HTR-8/SVneo (cell line): ENCODE measurements at places on chromosomes 4 and X.

DNA sequence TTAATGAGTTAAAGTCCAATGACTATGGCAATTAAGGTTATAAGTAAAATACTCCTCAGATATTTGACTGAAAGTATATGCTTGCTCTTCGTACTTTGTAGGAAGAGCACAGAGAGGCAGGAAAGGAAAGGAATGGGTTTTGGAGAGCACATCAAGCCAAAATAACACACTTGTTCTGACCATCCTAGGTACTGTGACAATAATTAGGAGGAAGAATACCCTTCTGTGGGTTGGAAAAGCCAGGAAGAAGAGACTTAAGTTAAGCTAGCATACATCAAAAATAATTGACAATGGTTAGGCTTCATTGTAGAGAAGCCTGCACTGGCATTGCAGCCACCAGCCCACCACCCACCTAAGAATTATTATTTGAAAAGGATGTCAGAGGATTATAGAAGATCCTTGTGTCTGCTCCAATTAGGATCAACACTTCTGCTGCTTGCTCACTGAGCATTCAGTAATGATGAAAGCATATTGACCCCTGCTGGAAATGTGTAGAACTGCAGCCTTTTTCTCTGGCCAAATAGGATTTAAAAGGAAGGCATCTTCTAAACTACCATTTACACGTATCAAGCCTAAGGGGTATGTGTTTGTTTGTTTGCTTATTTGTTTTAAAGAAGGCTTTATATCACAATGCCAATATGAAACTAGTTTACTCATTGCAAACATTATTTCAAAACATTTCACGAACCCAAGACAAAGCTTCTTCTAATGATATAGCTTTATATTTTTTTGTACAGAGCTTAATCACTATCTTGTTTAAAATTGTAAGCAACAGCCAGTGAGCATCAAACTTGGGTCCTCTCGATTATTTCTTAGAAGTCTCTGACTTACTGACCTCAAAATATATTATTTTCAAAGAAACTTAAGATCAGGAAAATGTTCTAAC is 286.2 kb upstream of the TET2 start:
- DNase-seq = peak; percentile 21

GRCh38 chrX:151973060-151973661 is 1.3 kb downstream of the GABRE start:
- DNase-seq = no peak

GRCh38 chrX:111687305-111687704 is 6.3 kb downstream of the ALG13 start:
- no peak for DNase-seq

- no peak for DNase-seq
Measured at GRCh38 chr4:11116940-11117339, 311.8 kb downstream of the HS3ST1 start.

GRCh38 chr4:168695288-168695687 is 198.4 kb downstream of the PALLD start:
- no peak for DNase-seq
